ENCODE measurements at places on chromosomes 7 and 10.

DNA sequence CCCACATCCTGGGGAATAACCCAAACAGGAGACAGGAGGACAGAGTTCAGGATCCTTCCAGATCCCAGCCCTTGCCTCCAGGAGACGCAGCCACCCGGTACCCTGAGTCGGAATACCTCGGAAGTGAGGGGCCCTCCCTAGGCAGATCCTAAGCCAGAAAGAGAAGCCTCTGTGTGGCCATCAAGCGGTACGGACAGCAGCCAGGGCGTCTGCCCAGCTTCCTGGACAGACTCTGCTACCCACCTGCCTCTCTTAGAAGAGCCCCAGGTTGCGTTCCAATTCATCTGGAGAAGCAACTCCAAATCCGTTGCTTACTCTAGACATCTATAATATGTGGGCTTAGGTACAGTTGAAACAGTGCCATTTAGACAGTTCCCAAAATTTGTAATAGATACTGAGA, 220.2 kb upstream of the SH2B2 start:
- no peak for DNase-seq

GRCh38 chr7:17671956-17672355, 268.3 kb downstream of the SNX13 start:
- no peak for DNase-seq

DNA sequence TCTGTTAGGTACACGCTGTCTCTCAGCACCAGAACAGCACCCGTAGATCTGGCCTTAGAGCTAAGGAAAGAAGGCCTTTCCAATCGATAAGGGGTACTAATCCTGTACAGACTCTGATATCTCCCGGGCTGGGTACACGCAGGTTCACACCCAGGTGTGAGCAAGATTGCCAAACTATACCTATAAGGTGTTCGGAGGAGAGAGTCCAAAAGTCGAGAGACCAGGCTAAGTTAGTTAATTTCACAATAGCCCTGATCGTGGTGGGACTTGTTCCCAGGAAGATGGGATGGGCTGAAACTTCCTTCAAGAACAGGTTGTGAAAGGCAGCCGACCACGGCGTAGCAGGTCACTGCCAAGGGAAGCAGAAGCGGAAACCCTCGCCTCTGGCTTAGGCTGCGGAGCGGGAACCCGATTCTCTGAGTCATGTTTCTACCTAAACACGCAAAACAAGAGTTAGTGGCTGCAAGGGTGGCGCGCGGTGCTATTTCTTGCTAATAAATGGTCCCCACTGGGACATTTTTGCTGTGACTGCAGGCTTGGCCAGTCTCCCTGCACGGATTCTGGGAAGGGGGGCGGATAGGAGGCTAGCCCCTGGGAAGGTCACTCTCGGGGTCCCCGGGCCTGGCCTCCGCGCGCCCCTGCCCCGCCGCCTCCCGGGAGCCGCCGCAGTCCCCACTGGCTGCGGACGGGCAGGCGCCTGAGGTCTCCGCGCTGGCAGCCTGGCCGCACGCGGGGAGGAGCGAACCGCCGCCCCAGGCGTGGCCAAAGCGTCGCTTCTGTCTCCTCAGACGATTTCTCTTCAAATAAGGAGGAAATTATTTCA, 75.4 kb upstream of the PDSS1 start:
- peak; percentile 22 for DNase-seq

GRCh38 chr10:50044941-50045664, 22.7 kb upstream of the WASHC2A start:
- no peak for DNase-seq

DNA sequence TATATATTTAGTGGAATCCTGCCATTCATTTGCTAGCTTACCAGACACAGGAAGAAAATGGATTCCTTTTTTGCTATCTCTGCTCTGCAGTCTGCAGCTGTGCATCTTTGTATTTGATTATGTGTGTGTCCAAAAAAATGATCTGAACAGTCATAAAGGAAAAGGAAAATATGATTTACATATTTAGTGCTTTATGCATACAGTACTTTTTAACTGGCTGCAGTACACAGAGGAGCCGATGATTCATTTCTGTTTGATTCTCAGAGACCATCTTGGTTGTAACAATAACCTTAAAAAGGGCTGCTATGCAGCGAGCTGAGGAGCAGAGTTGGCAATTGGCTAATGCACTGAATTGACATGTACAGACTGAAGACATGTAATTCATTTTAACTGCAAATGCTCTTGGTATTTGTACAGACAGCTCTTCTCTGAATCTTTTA, 151.3 kb upstream of the FZD1 start:
- DNase-seq: no peak

GRCh38 chr7:27171325-27171636, 2.8 kb downstream of the HOXA10 start:
- DNase-seq: no peak

GRCh38 chr10:23187155-23187554, 5.0 kb upstream of the PTF1A start:
- no peak for DNase-seq
